ENCODE measurements at places on chromosomes 3 and 15.

GRCh38 chr3:71879089-71879488, 94.1 kb upstream of the PROK2 start:
- no peak overlapping the region for H3K27ac ChIP-seq
- DNase-seq = no peak
- H3K4me3 ChIP-seq = no peak overlapping the region
- H3K27me3 ChIP-seq = peaks cover 27% of the 10 kb centered on the region

- H3K4me3 ChIP-seq = no peak overlapping the region
- peaks cover 3% of the 10 kb centered on the region for H3K27me3 ChIP-seq
- H3K27ac ChIP-seq = no peak overlapping the region
- DNase-seq = no peak
- peaks cover 21% of the 10 kb centered on the region for H3K4me1 ChIP-seq
Measured at GRCh38 chr15:43244092-43244491, 22.6 kb downstream of the TGM5 start.

DNA sequence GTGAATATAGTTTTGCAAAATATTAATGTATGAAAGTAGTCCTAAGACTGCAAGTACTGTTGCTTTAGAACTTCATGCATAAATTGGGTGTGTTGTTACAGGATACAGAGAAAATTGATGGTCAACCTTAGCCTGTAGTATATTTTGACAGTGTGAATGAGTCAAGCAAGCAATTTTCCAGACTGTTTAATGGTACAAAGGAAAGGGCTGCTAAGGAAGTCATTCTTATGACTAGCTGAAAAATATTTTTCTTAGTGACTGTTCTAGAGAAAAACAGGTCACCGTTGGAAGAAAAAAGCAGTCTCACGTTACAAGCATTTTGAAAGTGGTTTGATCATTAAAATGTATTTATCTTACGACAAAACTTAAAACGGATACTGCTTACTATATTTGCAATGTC, 49.2 kb downstream of the MBNL1 start:
- H3K4me3 ChIP-seq = no peak overlapping the region
- H3K36me3 ChIP-seq = peaks cover 23% of the 10 kb centered on the region
- H3K27me3 ChIP-seq = no peaks in the 10 kb centered on the region

- no peak for DNase-seq
- peaks cover 2% of the 10 kb centered on the region for H3K27me3 ChIP-seq
- no peaks in the 10 kb centered on the region for H3K4me1 ChIP-seq
- H3K4me3 ChIP-seq = no peak overlapping the region
- no peak overlapping the region for H3K27ac ChIP-seq
Measured at GRCh38 chr3:53457068-53457467, 37.3 kb upstream of the CACNA1D start.

DNA sequence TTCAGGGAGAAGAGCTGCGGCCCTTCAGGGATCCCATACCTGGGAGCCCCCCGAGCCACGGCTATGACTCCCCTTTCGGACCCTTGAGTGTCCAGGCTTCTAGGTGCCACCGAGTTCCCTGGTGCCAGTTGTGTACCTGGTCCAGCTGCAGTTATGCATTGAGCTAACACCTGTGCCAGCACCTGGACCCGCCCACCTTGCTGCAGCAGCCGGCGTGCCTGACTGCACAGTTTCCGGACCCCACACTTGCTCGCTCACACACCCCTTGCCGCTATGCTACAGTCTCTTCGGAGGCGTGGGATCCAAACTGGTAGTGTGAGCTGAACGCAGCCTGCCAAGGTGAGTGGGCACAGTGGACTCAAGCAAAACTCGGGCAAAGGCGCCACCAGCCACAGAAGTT, 284.5 kb upstream of the ROBO1 start:
- H3K4me3 ChIP-seq = no peak overlapping the region
- no peak for DNase-seq
- no peak overlapping the region for H3K27ac ChIP-seq
- no peaks in the 10 kb centered on the region for H3K4me1 ChIP-seq

DNA sequence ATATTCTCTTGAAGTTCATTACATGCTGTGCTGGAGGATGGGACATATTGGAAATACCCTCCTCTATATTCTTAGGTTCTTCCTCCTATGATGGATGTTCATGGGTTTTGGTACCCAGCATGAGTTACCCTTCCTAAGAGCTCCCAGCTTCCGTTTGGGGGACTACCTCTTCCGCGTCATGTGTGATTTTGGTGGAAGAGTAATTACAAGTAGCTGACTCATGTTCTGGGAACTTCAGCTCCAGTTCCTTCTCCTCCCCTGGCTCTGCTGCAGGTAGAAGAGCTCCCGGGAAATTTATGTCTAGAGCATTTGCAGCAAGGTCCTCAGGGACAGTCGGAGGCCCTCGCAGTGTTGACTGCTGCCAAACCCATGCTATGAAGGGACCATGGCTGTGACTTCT, 208.8 kb upstream of the IL12A start:
- no peak overlapping the region for H3K4me3 ChIP-seq
- no peak for DNase-seq
- no peaks in the 10 kb centered on the region for H3K4me1 ChIP-seq
- H3K27ac ChIP-seq = no peak overlapping the region

All from activated T-helper 1 cell treated with anti-CD3 and anti-CD28 coated beads, Interleukin-12 subunit alpha, Interleukin-12 subunit beta, Interleukin-2, Interleukin-4 antibody, amounts not matched to agents 30 ng/mL and 10 ng/mL and 1 ng/mL, durations not matched to agents 14 hours and 24 hours and 36 hours (primary cell).